ENCODE measurements at places on chromosomes 16 and 17.

DNA sequence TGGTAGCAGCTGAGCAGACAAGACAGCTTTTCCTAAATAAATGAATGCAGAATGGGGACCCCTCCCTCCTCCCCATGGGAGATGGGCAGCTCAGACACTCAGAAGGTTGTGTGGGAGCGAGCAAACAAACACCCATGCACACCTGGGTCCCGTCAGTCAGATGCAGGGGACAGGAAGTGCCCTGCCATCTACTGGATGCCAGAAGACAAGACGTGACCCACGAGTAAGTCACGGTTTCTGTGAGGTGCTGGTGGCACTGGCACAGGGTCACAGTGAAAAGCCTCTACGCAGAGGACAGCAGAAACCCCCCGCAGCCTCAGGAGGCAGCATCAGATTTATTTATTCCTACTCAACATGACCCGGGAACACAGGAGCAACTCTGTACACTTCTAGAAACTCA is 8.4 kb downstream of the HBQ1 start:
- no peak for DNase-seq

DNA sequence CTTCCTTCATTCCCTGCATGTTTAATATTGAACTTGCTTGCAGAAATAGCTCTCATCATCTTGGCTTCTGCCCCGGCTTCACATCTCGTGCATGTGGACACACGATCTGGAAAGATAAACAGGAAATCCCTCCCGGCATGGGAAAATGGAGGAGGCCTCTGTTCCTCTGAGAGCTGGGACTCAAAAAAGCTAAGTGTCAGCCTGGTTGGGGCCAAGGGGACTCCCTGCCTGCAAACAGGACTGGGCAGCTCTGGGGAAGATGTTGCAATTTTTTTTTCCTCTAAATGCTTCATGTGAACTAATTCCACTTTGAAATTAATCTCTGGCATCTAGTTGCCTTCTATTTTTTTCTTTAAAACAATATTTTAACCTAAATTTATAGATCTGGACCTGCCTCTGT is 24.8 kb downstream of the ITPRIPL2 start:
- DNase-seq: peak; percentile 60

GRCh38 chr17:41494524-41494923 is 4.8 kb upstream of the KRT36 start:
- DNase-seq: no peak

DNA sequence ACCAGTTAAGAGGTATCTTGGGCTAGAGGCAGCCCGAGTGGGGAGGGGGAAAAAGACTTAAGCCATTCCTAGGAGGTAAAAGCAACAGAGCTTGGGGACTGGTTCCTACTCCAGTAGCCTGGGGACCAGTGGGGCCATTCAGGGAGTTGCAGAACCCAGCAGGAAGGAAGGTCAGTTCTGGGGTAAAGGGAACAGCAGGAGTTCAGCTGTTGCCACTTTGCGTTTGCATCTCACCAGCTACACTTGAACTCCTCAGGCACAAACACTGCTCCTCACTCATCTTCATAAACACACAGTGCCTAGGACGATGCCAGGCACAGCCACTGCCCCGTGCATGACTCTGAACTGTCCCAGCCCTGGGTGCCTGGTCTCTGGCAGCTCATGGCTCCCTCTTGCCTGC is 4.0 kb downstream of the HAP1 start:
- no peak for DNase-seq

- DNase-seq: no peak
These were observed 4.2 kb downstream of the EIF1 start for GRCh38 chr17:41692722-41693521.

DNA sequence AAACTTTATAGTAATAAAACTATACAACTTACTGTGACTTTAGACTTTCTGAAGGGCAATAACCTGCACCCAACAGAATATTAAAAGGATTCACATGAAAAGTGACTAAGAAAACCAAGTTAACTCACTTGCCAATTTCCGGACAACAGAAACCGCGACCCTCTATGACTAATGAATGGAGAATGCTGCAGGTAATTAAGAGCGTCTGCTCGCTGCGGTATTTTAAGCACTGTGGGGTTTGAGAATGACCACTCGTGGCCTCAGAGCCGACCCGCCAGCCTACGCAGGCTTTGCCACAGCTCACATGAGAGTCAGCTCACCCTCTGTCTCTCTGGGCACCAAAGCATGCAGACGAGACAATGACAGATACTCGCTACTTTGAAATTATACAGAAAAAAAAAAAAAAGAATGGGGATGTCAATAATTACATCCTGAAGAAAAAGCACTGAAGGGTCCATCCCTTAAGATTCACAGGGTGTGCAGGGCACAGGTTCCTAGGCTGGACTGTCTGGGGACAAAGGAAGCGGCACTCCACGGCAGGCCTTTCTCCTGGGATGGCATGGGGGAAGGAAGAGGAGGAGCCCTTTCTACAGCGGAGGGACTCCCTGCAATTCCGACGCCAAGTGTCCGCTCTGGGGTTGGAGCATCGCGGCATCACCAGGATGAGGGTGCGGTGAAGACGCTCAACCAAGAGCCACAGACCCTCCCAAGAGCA is 35.0 kb downstream of the ZCCHC14 start:
- no peak for DNase-seq

DNA sequence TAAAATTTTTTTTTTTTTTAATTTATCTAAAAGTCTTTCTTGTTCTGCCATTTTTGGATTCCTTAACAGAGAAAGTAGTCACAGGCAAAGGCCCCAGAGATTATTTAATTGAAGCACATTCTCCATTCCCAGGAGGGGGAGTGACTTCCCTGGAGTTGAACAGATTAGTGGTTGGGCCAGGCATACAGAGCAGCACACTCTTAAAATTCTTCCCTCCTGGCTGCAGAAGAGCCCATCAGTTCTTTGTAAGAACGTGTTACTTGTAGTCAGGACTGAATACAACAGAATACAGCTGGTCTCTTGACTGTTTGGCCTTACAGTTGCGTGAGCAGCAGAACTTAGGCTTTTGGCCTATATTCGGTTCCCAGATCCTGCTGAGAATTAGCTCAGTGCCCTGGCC is 1.8 kb downstream of the ALKBH5 start:
- no peak for DNase-seq

GRCh38 chr16:70754371-70754770 is 46.6 kb downstream of the VAC14 start:
- DNase-seq: no peak

DNA sequence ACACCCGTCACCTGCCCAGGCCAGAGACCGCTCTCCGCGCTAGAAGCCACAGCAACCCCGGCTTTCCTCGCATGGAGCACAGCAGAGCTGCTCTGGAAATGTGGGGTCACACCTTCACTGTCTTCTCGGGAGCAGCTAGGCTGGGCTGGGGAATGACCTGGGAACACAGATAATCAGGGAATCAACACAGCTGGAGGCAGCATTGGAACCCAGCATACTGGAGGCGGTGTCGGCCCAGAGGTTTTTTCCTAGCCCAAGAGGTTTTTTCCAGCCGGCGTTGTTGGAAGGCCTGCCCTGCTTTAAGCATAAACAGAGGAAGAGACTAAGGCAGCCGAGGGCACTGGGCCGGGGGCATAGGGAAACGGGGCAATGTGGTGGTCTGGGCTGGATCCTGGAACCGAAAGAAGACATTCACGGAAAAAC is 791 bp upstream of the PLD6 start:
- DNase-seq: no peak

GRCh38 chr16:50244140-50244503 is 22.2 kb upstream of the ADCY7 start:
- no peak for DNase-seq

GRCh38 chr17:62735044-62735651 is 73.0 kb downstream of the MARCHF10 start:
- DNase-seq: no peak

GRCh38 chr16:9860876-9861275 is 321.4 kb downstream of the GRIN2A start:
- DNase-seq: no peak

- no peak for DNase-seq
These were observed 126.1 kb upstream of the NUDT7 start for GRCh38 chr16:77596261-77596660.

DNA sequence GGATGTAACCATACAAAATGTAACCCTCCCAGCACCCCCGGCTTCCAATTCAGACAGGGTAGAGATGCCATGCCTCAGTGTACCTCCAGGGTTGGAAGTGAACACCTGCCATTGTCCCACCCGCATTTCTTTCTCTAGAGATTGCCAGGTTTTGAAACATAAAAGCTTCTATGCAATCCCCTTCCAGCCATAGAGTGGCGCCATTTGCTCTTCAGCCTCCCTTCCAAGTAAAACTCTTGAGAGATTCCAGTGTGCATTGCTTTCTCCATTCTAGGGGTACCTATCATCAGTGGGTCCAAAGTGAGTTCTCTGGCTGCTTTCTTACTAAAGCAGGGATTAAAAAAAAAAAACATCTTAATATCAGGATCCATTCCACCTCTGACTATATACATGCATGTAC is 133.1 kb upstream of the RPL38 start:
- no peak for DNase-seq

DNA sequence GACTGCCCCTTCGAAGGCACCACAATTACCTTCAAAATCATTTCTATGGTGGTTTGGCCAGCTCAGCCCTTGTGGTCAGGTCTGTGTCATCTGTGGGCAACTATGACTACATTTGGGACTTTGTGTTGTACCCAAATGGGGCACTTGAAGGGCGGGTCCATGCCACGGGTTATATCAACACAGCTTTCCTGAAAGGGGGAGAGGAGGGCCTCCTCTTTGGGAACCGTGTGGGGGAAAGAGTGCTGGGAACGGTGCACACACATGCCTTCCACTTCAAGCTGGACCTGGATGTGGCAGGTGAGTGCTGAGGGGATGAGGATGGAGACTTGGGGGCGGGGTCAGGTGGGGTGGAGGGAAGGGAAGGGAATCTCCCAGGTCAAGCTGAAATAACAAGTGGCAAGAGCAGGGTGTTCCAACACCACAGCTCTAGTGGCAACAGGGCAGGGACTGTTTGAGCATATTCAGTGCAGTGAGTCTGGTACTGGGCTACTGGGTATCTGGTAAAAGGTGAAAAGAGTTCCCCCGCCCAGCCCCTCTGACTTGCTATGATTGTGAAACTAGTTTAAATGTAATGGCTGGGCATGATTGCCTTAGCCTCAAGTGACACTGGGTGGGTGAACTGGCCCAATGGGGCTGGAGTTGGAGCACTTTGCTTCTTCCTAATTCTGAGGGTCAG is 1.7 kb downstream of the AOC2 start:
- no peak for DNase-seq

DNA sequence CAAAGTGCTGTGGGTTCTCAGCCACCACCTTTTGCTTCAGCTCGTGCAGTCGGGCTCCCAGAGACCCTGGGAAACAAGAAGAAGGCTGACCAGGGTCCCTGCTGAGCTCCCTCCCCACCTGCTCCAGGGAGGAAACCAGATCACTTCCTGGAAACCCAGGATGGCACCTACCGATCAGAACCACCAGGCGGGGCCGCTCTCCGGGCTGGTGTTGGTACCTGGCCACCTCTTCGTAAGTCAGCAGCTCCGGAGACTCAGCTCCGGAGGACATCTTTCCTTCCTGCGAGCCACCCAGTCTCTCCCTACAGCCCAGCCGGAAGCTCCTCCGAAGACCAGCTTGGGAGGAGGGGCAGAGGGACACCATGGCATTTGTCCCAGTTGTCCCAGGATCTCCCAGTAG is 18.9 kb downstream of the MPP3 start:
- no peak for DNase-seq

DNA sequence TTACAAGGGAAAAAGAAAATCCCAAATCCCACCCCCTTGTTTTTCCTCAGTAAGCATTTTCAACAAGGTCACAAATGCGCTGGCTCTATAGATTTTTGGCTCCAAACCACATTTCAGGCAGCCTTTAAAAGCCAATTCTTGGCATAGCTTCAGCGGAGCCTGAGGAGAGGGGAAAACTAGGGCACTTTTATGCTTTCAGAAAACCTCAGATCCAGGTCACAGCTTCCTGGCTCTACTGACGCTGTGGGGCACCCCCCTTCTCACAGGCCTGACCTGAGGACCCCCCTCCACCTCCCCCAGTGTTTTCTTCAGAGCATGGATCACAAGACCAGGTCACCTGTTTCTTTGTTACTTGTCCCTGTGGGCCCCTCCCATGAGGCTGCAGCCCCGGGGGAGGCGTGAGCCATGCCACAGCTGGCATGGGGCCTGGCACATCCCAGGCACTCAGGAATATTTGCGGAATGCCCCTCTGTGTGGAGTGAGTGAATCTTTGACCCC is 30.1 kb upstream of the MTSS2 start:
- DNase-seq: no peak

- DNase-seq: no peak
These were observed 55.3 kb upstream of the ETV4 start for GRCh38 chr17:43601280-43602039.

- no peak for DNase-seq
These were observed 21.5 kb downstream of the RGS9 start for GRCh38 chr17:65158622-65159021.

DNA sequence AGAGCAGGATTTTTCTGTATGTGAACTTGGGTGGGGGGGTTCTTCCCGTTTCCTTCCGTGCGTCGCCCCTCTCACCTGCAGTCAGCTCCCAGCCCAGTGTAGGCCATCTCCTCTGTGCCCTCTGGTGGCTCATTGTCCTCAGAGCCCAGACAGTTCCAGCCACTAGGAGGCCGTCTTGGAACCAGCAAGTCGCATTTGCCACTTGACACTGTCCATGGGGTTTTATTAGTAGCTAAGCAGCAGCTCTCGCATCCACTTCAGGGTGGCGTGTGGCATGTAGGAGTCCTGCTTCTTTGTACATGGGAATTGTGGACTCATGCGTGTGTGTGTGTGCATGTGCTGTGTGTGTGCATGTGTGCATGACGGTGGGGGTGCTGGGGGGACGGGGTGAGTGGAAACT is 74.0 kb downstream of the SEC14L1 start:
- DNase-seq: no peak

GRCh38 chr16:63982110-63982509 is 1139.8 kb downstream of the CDH11 start:
- no peak for DNase-seq

GRCh38 chr17:7824021-7824924 is 9.7 kb upstream of the KDM6B start:
- DNase-seq: no peak

- peak; percentile 35 for DNase-seq
These were observed 15.6 kb downstream of the MRPS23 start for GRCh38 chr17:57834146-57834741.

DNA sequence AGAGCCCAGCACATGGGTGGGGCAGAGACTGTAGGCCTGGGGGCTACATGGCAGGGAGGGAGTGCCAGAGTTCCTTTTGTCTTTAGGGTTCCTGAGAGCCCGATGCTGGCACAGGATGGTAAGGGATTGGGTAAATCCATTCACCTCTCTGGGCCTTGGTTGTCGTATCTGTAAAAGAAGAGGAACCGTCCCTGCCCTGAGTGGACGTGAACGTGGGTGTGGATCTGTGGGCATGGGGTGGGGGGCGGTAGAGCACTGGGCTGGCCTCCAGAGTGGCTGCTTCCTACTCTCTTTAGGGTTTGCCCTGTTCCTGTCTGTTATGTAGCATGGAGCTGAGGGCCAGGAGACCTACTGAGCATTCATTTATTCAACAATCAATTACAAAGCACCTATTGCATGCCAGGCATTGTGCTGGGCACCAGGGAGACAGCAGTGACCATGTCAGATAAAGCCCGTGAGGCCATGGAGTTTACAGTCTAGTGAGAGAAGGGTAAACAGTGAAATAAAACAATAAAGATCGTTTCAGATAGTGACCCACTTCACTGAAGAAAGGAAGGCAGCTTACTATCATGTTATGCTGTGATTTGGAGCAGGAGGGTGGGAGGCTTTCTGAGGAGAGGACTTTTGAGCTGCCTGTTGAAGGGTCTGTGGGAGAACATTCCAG is 13.1 kb upstream of the TCAP start:
- DNase-seq: no peak

- DNase-seq: no peak
These were observed 4.0 kb downstream of the NPB start for GRCh38 chr17:81905993-81906392.

GRCh38 chr16:70665113-70665694 is 18.8 kb downstream of the IL34 start:
- no peak for DNase-seq
